ENCODE measurements at places on chromosomes 2 and 18.

GRCh38 chr2:6864923-6865345 is 773 bp downstream of the CMPK2 start:
- peak; percentile 4 for DNase-seq

GRCh38 chr2:186909095-186909494 is 60.1 kb upstream of the ZSWIM2 start:
- no peak for DNase-seq

DNA sequence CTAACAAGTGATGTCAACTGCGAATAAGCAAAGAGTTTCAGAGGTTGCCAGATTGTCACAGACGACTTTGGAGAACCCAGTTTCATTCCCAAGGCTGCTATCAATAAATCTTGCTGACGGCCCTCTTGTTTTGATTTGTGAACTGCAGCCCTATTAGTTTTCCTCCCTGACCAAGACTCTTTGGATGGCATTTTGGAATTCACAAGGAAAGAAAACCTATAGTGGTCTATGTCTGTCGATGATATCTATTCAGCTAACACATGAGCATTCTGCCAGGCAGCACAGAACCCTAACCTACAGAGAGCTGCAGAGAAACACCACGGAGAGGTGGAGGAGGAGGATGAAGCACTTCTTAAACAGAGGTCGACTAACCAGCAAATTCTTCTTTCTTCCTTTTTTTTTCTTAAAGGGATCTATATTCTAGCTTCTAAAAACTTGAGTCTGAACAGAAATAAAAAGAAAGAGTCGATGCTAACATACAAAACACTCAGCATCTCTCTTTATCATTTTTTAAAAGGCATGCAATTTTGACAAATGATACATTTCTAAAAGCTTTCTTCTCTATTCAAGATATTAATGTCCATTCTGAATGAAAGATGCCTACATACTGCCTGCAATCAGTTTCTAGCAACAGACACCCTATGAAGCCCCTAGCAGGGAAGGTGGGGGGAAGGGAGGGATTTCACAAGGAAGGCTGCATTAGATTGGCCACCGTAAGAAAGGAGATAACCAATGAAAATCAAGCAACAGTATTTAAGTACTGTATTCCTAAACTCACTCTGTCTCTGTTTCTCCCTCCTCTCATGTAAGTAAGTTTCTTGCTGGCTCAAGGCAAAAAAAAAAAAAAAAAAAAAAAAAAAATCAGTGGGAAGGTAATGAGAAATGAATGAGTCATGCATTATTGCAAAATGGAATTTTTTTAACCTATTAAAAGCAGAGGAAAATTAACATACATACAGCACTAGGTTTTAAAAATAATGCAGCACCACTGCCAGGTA is 83.0 kb upstream of the CHRNA1 start:
- no peak for DNase-seq

DNA sequence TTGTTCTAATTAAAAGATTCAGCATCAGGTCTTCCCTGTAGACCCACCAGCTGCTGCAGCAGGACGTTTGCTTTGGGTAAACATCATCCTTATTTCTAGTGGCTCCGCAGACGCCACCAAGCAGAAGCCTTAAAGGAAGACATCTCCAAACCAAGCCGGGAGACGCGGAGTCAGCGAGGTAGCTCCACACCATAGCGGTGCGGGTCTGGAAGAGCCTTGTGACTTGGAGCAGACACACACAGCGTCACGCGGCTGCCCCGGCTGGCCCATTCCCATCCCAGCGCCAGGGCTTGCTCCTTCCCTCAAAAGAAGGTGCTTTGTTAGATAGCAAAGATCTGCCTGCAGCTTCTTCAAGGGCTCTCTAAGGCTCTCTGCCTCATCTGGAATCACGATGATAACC is 236.5 kb downstream of the GBX2 start:
- DNase-seq, result no peak

DNA sequence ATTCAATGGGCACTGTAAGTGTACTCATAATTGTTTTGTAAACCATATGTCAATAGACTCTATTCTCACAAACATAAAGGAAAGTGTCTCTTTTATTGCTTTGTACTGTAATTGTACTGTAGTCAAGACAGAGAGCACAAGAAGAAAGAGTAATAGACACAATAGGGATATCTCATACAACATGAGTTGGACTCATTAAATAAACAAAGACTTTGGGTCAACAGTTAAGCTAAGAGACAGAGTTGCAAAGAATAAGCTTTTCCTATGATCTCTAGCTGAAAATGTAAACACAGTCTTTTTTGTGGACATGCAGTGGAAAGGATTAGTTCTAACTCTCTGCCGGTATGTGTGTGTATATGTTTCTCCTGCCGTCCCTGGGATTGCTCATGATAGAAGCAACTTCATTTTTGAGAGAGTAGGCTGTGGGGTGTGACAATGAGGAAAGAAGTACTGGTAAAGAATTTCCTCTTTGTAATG is 13.9 kb upstream of the KYNU start:
- no peak for DNase-seq

- DNase-seq, result no peak
These were observed 258.5 kb downstream of the RND3 start for GRCh38 chr2:150228936-150229335.

DNA sequence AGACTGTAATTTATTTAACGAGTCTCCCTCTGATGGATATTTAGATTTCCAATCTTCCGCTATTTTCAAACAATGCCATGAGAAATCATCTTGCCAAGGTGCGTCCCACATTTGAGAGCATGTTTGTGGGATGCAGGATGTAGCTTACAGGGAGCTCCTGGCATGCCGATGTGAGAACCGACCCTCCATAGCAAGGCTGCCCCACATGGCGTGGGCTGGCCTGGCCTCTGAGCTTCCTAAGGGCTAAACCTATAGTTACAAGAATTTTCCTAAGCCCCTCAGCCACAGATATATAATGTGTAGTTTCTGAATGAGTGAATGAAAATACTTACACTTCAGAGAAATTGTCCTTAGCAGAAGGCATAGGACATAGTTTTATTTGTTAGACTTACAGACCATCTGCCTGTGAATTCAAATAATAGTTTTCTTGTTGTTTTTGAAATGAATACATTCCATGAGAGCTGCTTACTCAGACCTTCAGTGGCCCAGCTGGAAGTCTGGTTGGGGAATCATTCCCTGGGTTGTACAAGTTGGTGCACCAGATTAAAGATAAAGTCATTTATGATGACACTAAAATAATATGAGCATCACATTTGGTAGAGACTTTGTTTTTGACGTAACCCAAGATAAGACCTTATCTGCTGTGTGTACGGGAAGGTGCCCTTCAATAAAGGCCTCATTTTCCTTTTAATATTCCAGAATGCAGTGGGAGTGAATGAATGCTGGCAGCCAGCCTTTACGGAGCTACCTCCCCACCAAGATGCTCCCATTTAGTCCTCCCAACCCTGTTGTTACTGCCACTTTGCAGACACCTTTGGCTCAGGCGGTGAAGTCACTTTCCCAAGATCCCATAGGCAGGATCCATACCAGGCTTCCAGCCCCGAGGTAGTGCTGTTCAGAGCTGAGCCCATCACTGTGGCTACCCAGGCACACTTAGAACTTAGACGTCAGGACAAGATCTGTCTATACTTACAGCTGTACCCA is 107.1 kb downstream of the GLI2 start:
- DNase-seq, result no peak

- no peak for DNase-seq
These were observed 36.5 kb upstream of the HPCAL1 start for GRCh38 chr2:10266133-10266620.

DNA sequence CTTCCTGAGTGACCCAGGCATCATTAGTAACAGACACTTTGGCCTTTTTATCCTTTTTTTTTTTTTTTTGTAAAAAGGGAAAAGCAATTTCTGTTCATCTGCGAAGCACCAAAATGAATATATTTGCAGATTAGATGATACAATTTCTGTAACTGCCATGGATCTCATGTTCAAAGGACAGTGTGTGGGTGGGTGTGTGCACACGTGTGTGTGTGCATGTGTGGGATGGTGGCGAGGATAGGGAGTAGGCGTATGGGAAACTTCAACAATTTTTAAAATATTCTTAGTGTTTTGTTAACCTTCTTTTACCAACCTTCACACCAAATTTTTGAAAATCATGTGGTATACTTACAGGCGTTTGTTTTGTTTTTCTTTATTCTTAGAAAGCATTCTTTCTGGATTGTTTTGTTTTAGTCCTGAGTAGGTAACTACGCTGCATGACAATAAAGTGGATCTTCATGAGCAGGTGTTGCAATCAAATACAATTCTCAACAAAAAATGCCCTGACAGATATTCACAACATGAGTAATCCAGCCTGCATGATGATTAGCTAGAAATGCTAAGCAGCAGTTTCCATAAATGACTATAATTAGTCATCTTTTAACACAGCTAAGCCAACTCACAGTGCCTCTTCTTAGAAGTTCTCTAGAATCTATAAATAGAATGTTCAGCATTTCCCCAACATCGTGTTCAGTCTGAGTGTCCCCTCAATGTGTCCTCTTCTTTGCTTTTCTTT is 53.5 kb upstream of the RMDN2 start:
- no peak for DNase-seq

DNA sequence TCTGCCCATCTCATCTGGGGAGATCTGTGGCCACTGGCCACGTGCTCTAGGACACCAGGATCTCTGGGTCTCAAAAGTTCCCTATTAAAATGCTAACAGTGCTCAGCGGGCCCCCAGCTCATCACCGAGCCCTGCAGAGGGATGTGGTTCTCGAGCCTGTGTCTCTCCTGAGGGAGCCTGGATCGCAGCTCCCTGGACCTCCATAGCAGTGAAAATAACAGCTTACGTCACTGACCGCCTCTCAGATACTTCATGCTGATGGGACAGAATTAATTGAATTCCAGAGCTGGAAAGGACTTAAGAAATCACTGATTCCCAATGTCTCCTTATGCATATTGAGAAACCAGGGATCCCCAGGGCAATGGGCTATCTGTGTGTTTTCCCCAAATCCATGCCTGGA is 90.0 kb downstream of the GALR1 start:
- no peak for DNase-seq

- DNase-seq, result no peak
These were observed 447.9 kb downstream of the XIRP2 start for GRCh38 chr2:167336213-167336612.

DNA sequence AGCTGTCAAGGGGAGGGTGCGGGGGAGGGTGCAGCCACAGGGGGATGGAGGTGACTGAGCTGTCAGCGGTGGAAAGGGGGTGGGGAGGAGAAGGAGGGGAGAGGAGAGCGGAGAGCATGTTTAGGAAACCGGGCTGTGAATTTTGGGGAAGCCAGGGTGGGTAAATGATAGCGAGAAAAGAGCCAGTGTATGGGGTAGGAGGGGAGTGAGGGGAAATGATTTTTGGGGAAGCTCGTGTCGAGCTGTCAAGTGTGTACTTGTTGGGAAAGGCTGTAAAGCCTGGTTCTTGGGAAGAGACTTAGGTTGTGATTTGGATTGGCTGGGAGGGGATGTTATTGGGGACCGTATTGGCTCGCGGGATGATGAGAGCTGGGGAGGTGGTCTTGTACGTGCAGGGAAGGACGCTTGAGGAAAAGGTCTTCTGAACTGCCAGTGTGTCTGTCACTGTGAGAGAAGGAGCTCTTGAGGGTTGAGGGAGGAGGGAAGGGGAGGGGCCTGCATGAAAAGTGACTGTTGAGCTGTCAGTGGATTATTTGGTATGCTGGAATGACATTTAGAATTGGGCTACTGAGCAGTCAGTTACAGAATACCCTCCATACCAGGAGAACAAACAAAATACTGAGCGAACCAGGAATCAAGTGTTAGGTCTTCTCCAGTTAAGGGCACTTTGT is 1.0 kb downstream of the UBR3 start:
- DNase-seq, result peak; percentile 13

- DNase-seq, result no peak
These were observed 9.1 kb upstream of the ZNF804A start for GRCh38 chr2:184589261-184589660.

GRCh38 chr2:204492417-204492816 is 52.9 kb upstream of the PARD3B start:
- no peak for DNase-seq

DNA sequence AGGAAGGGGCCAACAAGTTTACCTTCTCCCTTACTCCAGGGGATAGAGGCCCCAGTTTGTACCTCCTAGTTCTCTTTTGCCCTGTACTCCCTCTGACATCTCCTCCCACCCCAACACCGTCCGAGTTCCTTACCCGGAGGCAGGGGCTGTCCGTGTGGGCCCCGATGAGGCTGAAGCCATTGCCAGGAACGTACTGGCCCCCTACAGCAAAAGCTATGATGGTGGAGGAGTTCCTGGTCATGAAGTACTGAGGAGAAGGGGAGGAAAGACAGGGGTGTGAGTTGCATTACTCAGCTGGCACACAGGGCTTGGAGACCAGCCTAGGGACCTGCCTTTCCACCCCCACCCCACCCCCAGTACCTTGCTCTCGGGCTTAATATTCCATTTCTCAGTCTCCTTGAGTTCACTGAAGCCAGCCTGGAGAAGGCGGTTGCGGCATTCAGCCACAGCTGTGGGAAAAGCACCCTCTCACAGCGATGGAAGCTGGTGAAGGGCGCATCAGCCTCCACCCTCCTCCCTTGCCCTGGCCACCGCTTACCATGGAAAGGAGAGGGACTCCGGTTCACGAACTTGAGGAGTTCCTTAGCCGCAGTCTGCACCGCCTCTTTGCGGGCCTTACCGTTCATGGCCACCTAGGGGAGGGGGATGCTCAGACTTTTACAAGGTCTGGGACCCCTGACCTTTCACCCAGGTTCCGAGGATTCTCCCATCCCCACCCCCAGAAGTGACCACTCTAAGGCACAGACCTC is 1.0 kb downstream of the DNPEP start:
- no peak for DNase-seq

DNA sequence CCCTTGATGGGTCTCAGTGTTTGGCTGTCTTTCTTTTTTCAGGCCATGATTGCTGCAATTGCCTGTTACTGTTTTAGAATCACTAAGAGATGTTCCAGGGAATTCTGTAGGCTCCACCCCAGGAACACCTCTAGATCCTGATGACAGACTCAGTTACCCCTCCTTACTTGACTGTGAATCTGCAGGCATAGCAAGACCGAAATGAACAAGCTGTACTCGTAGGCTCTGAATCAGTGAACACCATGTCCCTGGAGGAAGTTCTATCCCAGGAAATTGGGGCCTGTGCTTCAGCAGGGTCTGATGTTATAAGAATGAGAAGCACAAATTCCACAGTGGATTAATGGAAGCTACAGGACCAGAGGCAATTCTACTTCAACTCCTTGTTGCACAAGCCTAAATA is 148.6 kb downstream of the COPS8 start:
- no peak for DNase-seq

DNA sequence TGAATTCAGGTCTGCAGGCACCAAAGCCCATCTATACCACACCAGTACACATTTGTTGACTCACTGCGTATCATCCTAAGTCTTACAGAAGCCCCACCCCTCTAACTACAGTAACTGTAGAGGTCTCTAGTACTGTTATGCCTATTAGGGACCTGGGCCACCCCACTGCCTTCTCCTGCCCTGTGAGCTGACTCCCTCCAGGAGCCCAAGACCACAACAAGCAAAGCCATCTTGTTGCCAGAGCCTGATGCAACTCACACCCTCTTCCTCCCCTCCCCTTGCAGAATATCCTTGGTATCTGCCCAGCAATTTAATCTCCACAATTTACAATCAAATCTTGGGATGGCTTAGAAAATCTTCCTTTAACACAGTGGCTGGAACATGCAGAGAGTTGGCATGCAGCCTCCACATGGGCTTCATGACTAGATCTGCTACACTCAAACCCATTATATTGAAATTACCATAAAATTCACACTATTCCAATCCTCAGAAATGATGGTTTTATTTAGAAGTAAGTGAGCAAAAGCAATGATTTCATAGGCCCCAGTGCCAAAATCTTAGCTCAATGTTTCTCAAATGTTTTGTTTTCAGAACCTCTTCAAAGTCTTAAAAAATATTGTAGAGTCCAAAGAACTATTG is 17.7 kb upstream of the CYP1B1 start:
- no peak for DNase-seq

GRCh38 chr2:44715671-44716081 is 225.8 kb upstream of the SIX3 start:
- DNase-seq, result no peak
